ENCODE measurements at places on chromosomes 6 and 20.
A peak's percentile ranks its signal among the peaks of the same experiment; 100 is the strongest.

DNA sequence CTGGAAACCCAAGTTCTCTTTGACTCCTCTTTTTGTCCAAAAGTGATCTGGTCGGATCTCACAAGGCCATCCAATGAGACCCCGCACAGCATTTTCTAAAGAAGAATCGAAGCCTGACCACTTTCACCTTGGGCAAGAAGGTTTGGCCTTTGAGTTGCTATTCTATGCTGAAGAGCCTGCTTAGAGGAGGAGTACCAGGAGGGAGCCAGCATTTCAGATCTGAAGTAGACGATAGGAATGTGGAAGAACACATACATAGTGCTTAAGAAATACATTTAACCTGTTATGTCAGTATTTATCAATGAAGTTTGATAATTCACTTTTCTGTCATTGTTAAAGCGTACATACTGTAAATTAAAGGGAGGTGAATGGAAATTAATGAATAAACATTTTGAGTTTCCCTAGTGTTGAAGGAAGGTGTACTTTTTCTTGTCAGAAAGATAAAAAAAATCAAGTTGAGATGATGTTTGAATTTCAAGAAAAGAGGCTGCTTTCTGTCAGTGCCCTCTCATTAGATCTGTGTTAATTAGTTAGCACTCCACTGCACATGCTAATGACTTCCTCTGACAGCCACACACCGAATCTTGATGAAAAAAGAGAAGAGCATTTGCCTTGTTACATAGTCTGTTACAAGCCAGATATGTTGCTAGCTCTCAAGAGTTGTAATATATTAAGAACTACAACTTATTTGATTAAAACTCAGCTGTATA lies 10.9 kb upstream of the TDRD6 start:
- no peak for DNase-seq

GRCh38 chr6:133435065-133435728 lies 194.0 kb downstream of the EYA4 start:
- DNase-seq = peak; percentile 48

GRCh38 chr6:149140137-149140909 lies 177.2 kb upstream of the TAB2 start:
- no peak for DNase-seq

- no peak for DNase-seq
Measured at GRCh38 chr6:108723594-108723993, 124.6 kb upstream of the ARMC2 start.

GRCh38 chr6:56677559-56677958 lies 34.9 kb upstream of the DST start:
- no peak for DNase-seq

DNA sequence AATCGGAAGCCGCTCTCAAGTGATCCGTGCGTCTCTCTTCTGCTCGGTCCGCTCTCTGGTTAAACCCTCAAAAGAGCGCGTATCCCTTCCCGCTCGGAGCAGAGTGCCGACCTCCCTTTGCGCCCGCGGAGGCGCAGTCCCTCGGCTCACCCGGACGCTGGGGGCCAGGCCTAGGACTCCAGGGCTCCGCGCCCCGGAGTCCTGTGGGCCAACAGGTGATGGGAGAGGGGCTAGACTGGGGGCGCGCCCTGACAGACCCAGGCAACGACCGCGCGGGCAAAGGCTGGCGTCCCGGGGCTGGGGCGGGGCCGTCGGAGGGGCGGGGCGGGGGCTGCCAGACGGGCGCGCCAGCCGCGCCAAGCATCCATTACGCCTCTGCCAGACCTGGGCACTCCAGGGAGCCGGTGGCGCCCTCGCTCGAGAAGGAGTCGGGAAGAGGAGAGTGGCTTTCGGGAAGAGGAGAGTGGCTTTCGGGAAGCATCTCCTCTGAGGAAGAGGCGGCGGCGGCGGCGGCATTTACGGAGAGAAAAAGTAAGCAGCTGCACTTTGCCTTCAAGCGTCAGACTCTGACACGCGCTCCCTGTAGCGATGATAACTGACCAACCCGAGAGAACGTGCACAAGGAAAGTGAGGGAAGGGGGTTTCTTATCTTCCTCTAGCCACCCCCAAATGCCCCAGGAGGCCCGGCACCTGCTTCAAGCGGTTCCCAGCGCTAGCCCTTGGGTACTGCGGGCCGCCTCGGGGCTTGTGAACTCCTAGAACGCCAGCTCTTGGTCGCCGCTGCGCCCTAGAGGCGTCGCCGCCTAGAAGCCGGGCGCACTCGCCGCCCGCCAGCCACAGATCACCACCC lies 2.6 kb downstream of the EPHA7 start:
- DNase-seq = peak; percentile 42

DNA sequence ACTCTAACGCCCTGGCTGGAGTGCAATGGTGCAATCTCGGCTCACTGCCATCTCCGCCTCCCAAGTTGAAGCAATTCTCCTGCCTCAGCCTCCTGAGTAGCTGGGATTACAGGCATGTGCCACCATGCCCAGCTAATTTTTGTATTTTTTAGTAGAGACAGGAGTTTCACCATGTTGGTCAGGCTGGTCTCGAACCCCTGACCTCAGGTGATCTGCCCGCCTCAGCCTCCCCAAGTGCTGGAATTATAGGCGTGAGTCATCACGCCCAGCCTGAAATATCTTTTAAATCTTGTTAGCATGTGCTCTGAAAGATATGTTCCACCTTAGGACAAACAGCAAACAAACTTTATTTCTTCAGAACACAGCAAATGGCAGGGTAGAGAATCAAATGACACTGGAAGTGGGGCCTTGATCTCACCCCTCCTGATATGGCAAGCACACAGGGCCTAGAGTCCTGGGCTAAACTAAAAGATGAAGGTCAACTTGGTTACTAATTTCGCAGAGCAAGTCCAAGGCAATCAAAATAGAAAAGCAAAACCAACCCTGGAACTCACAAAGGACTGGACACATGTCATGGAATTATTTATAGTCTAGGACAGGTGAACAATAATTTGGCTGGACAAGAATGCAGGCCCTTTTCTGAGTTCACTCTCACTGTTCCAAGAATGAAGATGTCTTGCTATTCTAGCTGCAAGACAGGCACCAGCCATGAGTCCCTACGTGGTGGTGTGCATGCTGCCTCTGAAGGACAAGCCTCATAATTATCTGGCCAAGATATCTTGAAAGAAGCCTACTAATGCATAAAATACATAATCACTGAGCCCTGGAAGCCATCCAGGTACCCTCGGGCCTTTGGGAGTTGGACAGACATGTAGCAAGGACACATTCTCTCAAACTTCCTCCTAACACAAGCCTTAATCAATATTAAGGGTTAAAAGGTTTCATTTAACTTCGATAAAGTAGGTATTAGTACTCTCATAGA lies 35.6 kb downstream of the B4GALT5 start:
- no peak for DNase-seq

DNA sequence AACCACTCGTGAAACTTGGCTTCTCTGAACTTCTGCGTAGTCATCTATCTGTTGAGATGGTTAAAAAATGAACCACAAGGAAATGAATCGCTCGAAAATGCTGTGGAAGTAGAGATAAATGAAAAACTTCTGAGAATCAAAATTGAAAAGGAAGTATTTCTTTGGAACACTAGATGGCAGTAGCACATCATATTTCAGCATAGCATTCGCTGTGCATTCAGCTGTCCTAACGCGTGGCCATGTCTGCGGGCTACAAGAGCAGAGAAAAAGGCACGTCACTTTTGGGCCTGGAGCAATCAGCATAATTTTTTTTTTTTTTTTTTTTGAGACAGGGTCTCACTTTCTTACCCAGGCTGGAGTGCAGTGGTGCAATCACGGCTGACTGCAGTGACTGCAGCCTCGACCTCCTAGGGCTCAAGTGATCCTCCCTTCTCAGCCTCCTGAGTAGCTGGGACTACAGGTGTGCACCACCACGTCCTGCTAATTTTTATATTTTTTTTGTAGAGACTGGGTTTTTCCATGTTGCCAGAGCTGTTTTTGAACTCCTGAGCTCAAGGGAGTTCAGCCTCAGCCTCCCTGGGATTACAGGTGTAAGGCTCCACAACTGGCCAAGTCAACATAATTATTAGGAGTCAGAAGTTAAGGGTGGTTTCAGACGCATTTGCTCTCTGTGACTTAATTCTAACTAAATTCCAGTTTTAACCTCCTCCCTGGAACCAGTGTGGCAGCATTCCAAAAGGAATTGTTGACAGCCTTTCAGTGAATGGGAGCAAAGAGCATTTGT lies 8.8 kb upstream of the PERP start:
- peak; percentile 62 for DNase-seq

- DNase-seq = no peak
Measured at GRCh38 chr6:123668965-123669591, 32.3 kb upstream of the TRDN start.

- no peak for DNase-seq
Measured at GRCh38 chr6:85569323-85569722, 24.3 kb downstream of the SNX14 start.

DNA sequence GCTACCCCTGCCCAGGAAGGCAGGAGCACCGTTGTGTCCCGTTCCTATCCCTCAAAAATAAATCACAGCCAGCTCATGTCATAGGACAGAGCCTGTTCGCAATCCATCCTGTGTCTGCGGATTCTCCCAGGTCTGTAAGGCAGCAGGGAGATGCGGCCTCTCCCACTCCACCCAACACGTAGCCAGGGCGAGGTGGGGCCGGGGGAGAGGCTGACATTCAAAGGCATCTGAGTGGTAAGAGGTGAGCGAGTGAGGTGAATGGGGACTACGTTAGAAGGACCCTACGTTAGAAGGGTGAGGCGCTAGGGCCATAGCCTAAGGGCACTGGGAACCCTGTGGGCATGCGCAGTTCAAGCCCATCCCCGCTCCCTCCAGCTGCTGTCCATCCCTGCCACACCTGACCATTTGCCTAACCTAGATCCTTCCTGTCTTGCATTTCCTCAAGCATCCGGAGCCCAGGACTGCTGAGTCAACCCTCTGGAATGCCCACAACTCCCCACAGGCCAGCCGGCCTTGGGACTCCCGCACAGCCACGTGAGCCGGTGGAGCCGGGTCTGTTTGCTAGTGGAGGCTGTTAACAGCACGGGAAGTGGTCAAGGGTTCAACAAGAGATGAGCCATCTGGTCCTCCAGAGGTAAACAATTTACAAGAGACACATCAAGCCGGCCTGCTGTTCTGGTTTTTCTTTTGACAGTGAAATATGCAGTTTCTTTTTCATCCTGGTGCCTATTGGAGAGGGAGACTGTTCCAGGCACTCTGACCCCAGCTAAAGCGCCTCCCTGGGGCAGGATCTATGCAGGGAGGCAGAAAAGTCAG lies 45.9 kb downstream of the RIPOR3 start:
- DNase-seq = peak; percentile 76

- DNase-seq = no peak
Measured at GRCh38 chr6:81362246-81362645, 390.2 kb downstream of the TENT5A start.

- no peak for DNase-seq
Measured at GRCh38 chr6:36544228-36544627, 3.1 kb downstream of the STK38 start.

DNA sequence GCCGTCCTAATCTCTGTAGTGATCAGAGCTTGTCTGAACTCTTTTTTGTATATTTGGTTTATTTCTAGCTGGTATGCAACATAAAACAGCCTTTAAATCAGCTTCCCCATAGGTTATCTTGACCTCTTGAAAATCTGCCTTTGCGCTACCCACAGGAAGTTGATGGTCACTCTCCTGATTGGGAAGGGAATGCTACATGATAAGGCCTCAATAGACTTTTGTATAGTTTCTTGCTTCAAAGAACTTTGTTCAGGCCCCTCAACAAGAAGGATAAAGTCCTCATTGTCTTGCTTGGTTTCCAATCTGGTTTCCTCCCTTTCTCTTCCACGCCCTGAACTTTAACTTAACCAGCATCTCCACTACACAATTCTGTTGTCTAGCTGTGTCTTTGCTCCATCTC lies 95.4 kb upstream of the TENT5A start:
- DNase-seq = no peak

DNA sequence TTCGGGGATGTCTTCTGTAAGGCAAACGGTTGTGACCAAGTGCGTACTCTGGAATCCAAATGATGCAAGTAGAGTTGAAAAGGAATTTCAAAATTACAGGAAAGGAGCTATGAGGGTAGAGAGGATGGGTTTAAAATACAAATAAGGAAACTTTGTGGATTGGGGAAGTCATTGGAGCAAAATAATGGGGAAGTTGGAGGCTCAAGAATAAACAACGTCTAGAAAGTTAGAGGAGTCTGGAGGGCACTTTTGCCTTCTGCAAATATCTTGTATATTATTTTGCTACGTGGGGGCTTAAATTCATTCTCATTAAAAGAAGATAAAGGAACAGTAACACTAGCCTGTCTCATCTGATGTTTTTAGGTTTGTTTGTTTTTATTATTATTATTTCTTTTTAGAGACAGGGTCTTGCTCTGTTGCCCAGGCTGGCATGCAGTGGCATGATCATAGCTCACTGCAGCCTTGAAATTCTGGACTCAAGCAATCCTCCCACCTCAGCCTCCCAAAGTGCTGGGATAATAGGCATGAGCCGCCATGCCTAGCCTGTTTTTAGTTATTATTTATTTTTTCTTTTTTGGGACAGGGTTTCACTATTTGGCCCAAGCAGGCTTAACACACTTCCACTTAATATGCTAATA lies 55.0 kb upstream of the TNFAIP3 start:
- no peak for DNase-seq
